ENCODE measurements at places on chromosomes 13 and 19.

DNA sequence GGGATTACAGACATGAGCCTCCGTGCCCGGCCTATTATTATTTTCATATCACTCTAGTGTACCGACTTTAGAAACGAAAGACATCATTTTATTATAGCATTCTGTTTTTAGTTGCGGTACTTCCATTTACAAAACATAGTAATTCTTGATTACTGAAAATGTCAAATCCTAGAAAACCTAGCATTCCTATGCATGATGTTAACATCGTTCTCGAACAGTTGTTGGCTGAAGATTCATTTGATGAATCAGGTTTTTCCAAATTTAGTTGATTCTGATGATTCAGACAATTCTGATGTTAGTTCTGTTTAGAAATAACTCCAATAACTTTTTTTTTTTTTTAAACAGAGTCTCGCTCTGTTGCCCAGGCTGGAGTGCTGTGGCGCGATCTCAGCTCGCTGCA, 11.5 kb upstream of the MTRF1 start:
- no peak for DNase-seq

- DNase-seq: peak; percentile 65
Observed at GRCh38 chr19:970695-971094, 13.4 kb upstream of the WDR18 start.

GRCh38 chr13:47480951-47481350, 520.1 kb downstream of the SUCLA2 start:
- no peak for DNase-seq

DNA sequence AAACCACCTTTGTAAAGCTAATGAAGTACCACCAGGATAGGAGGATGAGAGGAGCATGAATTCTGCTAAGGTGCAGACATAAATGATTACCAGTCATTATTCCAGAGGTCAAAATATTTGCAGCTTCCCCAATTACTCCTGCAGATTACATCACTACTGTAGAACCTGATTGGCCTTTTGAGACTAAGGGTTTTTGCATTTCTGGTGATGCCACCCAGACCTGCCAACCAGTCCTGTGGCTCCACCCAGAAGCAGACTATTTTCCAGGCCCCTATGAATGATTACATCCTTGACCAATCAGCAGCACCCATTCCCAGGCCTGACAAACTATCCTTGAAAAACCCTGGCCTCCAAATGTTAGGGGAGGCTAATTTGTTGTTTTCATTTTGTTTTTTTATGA, 11.2 kb upstream of the KCNC3 start:
- DNase-seq: no peak

- DNase-seq: no peak
Observed at GRCh38 chr13:111962431-111962891, 104.5 kb upstream of the SOX1 start.

DNA sequence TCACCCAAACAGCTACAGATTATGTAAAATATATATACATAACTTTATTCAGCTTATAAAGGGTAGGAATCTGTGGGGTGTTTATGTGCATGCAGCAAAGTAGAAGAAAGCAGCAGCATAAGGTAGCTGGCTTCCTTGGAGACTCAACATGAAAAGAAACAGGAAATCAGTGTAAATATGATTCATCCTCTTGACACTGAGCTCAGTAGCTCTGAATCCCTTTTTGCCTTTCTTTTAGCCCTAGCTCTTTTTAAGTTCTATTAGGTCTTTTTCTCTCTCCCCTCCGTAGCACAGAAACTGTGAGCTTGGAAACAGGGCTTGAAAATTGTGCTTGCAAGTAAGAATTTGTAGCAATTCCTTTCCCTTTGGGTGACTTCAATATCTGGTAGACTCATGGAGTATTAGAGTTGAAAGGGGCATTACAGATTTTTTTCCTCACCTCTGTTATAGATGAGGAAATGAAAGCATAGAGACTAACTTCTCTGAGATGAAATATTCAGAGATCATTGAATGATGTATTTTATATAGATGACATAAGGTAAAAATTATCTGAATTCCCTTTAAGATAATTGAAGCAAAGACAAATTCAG, 314.4 kb downstream of the PCDH9 start:
- DNase-seq: no peak

DNA sequence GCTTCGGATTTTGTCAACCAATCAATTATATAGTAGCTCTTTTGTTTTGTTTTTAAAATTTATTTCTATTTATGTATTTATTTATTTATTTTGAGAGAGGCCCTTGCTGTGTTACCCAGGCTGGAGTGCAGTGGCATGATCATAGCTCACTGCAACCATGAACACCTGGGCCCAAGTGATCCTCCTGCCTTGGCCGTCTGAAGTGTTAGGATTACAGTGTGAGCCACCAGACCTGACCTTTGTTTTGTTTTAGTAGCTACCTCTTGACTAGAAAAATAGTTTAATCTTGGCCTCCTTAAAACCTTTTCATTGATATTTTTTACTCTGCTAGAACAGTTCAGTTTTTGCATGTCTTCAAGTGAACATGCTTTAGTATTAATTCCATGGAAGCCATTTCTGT, 15.1 kb downstream of the GARRE1 start:
- no peak for DNase-seq

GRCh38 chr19:52171321-52172169, at the start of gene ZNF836:
Gene ZNF836, minus strand, starts transcription at chr19:52171621. Its CDS starts 3,549 bp downstream, at chr19:52168072.
- peak; percentile 89 for DNase-seq

DNA sequence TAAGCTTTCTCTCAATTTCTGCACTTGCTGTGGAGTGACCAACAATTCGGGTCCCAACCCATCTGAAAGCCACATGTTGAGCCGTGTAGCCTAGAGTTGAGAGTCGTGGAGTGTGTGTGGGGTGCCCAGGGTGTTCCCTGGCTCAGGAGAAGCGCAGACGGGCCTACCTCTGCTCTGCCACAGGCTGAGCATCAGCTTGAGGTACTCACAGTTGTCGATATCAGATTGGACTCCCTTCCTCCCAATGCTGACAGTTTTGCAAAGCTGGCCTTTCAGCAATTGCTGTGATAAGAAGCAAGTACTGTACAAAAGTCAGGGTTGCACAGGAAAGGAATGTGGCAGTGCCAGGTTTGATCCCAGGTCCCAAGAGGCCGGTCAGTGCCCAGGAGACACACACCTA, 133.4 kb upstream of the SPACA7 start:
- peak; percentile 38 for DNase-seq

- DNase-seq: no peak
Observed at GRCh38 chr19:1163934-1164683, 10.0 kb downstream of the SBNO2 start.

DNA sequence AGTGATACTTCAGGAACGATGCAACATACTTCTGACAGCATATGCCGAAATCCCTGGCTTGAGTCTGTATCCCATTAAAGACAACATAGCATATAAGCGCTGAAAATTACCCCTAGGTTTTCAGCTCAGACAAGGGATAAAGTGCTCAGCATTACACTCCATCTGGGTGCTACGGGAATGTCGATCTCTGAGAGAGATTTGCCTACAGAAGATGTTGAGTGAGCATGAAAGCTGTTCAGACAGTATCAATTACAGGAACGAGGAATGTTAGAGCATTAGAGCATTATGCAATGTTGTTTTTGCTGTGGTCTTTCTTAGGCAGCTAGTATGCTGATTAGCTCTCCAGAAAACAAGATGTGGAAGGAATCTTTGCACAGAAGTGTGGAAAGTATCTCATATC, 484.5 kb downstream of the LIG4 start:
- DNase-seq: no peak

DNA sequence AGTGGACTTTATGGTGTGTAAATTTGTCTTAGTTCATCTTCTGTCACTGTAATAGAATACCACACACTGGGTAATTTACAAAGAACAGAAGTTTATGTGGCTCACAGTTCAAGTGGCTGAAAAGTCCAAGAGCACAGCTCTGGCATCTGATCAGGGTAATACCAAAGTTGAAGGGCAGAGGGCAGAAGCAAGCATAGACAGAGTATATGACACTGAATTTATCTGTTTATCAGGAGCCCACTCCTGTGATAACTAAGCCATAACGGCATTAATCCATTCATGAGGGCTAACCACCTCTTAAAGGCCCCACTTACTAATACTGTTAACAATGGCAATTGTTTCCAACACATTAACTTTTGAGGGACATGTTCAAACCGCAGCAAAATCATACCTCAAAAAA, 4.0 kb upstream of the RFXAP start:
- DNase-seq: no peak

- no peak for DNase-seq
Observed at GRCh38 chr13:68304286-68304893, 1074.3 kb upstream of the PCDH9 start.

DNA sequence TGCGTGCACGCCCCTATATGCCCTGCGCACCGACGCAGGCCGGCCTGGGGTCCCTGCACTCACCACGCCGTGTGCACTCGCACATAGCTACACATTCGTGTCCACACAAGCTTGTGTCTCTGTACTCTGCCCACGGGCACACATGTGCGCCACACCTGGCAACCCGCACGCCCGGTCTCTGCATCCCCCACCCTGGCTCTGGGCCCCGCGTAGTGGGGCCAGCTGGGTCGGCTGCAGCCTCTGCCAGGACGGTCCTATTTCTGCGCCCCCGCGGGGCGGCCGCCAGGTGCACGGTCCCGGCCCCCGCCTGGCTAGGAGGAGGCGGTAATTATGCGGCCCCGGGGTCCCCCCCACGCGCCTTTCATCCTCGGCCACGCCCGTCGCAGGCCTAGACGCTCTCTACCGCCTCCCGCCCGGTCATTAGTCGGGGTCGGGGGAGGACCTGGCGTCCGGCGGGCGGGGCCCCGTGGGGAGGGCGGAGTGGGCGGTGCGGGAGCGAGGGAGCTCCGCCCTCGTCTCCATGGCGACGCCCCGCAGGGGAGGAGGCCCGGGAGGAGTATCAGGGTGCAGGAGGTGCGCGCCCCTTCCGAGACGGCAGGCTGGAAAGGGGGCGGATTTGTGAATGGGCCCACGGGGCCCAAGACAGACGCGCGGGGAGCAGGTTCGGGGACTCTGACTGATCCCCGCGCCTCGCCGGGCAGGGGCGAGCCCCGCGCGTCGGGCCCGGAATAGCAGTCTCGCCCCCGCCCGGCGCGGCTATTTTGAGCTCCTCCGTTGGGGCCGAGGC, 2.8 kb upstream of the CIRBP start:
- peak; percentile 93 for DNase-seq

- no peak for DNase-seq
Observed at GRCh38 chr19:18150776-18151624, 2.0 kb upstream of the PIK3R2 start.

GRCh38 chr13:99391781-99392469, 84.7 kb upstream of the GPR183 start:
- DNase-seq: no peak

GRCh38 chr13:49497272-49497671, 1.5 kb downstream of the PHF11 start:
- no peak for DNase-seq

GRCh38 chr13:85140192-85140591, 659.0 kb downstream of the SLITRK6 start:
- DNase-seq: peak; percentile 67

DNA sequence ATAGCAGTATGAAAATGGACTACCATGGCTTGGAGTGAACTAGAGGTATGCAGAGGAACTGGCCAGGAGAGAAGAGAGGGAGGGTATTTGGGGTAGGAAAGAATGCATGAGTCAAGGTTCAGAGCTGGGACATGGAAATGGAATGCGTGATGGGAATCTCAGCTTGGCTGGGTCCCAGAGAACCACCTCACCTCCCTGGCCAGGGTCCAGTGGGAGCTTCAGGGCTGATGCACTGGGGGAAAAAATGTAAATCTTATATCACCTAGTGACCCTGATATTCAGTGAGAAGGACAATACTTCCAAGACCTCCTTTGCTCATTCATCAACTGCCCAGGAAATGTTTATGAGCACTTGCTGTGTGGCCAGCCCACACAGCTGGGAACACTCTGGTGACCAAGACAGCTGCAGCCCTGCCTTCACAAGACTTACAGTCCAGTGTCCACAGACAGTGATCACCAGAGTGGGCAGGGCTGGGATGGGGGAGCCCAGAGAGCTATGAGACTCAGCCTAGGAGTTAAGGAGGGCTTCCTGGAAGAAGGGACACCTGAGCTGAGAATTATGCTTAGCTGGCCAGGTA, 12.8 kb downstream of the IGSF23 start:
- DNase-seq: peak; percentile 67
